ENCODE measurements at places on chromosomes 3 and 15.

- DNase-seq: no peak
Observed at GRCh38 chr15:100932676-100933348, 13.7 kb downstream of the LRRK1 start.

DNA sequence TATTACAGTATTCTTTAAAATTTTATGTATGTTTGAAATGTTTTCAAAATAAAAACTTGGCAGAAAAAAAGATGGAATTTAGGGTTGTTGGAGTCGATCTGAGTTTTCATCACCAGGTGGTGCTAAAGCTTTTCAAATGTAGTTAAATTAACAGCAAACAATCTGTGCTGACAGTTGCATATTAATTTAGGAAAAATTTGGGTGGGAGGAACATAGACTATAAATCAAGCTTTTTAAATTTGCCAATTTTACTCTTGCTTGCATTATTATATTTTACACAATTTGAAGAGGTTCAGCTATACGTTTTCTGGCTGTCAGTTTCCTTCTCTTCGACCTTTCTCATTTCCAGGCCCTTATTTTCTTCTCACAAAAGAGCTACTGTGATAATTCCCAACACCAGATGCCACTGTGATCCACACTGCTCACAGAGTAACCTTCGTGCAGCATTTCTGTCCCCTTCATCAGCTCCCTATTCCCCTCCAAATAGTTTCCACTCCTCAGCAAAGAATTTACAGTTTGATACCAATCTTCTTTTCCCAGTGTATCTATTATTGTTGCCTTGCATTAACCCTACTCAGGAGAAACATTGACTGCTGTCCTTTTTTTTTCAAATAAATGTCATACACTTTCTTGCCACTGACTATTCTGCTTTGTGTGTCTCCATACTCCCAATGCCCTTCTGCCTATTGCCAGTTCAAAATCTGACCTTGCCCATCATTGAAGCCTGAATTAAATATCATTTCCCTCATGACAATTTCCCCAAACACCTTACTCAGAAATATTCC lies 53.4 kb upstream of the EIF5A2 start:
- no peak for DNase-seq

DNA sequence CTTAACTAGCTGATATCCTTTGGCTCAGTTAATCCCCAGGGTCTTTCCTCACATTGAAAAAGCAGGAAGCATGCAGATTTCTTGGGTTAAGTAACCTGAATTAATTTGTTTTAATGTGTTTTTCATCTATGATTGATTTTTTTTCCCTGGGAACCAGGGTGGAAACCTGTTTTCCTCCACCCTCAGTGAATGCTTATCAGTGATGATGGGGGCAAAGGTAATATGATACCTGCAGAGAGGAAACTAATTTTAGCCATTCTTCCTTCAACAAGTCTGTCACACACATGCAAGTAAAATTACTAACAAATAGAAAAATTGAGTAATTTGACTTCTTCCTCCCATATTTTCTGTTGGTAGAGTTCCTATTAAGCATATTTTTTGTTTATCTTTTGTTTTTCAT lies 5.9 kb downstream of the CASR start:
- no peak for DNase-seq

GRCh38 chr3:124144035-124144814 lies 152.3 kb upstream of the ROPN1 start:
- no peak for DNase-seq

DNA sequence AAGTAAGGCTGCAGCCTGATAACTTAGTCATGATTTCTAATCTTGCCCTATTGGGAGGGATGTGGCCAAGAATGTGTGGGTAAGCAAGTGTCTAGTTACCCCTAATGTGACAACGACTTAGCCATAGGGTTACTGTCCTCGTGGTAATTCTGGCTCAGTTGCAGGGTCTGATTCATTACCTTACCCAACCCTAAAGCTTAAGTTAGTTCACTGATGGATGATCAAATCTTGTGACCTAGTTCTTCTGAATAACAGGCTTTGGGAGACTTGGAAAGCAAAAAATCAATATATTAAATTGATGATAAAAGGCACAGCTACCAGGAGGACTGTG lies 1.6 kb upstream of the INTS14 start:
- DNase-seq: no peak

DNA sequence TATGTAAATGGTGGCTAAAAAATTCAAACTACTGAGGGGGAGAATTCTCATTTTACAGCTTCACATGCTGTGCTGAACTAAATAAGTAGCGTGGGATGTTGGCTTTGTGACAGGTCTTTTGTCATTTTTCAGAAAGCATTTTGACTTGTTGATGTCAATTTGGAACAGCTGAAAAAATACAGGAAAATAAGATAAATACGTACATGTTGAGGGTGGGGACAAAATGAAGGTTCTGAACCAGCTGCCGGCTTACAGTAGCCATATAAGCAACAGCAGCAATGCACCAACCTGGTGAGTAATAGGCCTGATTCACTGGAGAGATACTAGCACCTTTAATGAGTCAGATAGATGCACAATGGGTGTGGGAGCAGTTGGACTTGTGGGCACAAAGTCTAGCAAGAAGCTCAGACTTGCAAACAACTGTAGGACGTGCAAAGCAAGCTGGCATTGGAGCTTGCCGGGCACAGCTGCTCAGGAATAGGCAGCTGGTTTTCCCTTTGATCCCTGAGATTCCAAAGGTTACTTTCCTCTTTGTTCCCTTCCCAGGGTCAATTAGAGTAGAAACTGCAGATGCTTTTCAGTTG lies 12.9 kb downstream of the B3GNT5 start:
- DNase-seq: no peak

GRCh38 chr15:100332721-100333120 lies 9.1 kb downstream of the ADAMTS17 start:
- no peak for DNase-seq

- no peak for DNase-seq
Observed at GRCh38 chr3:83928903-83929302, 1029.9 kb upstream of the CADM2 start.

- no peak for DNase-seq
Observed at GRCh38 chr3:71080517-71081083, 502.9 kb downstream of the FOXP1 start.

DNA sequence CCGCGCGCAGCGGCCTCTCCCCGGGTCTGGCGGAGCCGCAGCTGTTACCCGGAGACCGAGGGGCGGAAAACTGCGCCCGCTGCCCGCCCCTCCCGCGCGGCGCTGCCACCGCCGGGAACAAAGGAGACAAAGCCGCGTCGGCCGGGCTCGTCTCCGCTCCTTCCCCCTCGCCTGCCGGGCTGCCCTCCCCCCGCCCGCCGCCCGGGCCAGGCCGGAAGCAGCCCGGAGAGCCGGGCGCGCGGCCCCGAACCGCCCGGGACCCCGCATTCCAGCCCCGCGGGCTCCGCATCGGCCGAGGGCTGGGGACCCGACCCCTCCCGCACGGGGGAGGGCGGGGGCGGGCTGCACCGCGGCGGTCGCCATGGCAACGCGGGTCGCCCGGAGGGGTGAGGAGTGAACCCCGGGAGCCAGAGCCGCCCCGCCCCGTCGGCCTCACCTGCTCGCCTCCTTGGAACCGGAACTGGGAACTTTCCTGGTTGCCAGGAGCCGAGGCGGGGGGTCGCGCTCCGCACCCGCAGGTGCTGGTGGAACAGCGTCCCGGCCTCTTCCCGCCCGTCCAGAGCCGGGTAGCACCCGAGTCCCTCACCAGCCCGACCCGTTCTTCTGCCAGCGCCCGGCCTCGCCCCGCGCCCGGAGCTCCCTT lies 448 bp downstream of the PLXNB1 start:
- peak; percentile 68 for DNase-seq

DNA sequence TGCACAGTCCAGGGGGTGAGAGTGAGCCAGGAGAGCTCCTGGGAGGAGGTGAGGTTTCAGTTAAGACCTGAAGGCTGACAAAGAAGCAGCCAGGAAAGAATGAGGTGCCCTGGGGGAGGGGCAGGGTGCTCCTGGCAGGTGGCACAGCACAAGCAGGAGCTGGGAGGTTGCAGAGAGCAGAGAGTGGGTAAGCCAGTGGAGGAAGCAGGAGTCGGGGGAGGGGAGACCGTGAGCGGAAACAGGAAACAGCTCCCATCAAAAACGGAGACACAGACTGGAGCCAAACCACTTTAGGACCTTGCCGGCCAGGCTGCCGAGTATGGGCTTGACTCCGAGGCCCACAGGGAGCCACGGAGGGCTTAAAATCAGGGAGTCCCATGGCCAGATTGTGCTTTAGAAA lies 12.1 kb upstream of the FBLN2 start:
- DNase-seq: no peak

- no peak for DNase-seq
Observed at GRCh38 chr3:10370429-10370828, 49.5 kb upstream of the SEC13 start.

- no peak for DNase-seq
Observed at GRCh38 chr3:46932455-46933225, 43.9 kb downstream of the CCDC12 start.

DNA sequence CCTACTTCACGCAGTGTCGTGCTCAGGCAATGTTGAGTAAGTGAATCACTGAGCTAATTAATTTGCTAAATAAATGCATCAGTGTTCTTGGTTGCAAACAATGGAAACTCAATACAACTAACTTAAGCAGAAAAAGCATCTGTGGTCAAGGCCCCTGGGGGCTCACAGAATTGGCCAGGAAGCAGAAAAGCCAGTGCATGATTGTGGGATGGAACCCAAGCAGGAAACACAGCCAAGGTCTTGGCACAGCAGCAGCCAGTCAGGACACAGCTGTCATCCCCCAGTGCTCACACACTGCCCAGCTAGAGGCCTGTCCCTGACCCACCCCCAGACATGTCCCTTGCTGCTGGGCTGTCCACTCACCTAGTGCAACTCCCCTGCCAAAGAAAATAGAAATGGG lies 85.9 kb downstream of the AQP9 start:
- no peak for DNase-seq

DNA sequence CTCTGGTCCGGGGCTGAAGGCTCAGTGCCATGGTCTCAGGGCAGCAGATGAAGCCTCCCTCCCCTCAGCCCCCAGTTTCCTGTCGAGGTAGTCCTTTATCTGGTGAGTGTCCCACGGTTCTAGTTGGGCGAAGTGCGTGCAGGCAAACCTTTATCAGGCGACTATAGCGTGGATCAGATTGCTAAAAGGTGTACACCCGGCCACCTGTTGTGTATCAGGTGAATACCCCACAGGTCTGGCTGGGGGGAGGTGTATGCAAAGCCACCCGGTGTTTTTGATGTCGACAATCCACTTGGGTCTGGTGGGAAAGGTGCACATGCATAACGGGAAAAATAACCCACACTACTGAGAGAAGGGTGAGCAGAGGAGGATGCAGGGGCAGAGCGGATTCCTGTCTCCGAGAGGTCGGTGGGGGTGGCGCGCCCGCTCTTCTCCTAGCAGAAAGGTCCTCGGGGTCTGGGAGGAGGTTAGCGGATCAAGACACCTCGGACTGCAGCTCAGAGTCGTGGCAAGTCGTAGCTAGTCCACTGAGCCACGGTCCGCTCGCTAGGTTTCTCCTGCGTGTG lies 507 bp downstream of the SLC12A6 start:
- DNase-seq: no peak

DNA sequence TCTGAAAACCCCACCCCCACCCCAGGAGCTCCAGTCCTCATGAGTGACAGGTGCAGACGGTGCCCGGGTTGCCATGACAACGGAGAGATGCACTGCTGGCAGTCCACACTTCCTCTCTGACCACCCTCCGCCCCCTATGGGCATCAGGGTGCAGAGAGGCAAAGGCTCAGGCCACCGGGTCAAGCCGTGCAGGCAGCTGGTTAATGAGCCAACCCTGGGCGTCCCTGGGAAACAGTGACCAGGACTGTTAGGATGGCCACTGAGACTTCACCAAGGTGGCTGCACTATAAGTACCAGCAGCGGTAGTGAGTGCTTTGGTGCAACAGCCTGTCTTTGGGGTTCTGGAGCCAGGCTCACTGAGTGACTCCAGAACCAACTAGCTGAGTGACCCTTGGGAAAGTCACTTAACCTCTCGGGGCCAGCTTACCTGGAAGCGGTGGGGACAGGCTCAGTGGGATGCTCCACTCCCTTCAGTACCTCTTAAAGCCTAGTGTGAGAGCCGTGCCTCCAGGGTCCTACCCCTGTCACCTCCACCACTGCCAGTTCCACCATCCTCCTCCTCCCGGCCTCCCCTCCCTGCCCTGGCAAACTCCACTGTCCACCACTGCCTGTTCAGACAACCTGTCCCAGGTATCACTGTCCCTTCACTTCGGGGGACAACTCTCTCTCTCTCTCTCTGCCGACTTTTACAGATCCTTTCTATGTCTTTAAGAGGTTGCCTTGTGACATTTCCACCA lies 121.0 kb upstream of the PRR20G start:
- DNase-seq: no peak

- DNase-seq: no peak
Observed at GRCh38 chr3:60913474-60913873, 337.8 kb downstream of the FHIT start.

- no peak for DNase-seq
Observed at GRCh38 chr3:88180398-88180999, 30.7 kb downstream of the C3orf38 start.

DNA sequence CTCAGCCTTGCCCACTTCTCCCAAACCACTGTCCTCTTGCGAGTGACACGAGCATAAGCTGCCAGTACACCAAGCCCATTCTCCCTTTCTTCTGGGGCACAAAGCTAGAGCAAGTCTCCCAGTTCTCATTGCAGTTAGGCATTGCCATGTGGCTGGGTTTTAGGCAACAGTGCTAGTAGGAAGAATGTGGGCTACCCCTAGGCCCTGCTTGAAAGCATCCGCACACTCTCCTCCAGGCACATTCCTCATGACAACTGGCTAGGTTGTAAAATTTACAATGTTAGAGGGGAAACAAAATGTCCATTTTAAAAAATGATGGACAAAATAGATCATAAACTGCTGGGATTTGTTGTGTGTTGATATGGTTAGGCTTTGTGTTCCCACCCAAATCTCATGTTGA lies 19.7 kb downstream of the ITGB5 start:
- no peak for DNase-seq

GRCh38 chr3:196398782-196399181 lies 33.4 kb downstream of the UBXN7 start:
- DNase-seq: no peak

DNA sequence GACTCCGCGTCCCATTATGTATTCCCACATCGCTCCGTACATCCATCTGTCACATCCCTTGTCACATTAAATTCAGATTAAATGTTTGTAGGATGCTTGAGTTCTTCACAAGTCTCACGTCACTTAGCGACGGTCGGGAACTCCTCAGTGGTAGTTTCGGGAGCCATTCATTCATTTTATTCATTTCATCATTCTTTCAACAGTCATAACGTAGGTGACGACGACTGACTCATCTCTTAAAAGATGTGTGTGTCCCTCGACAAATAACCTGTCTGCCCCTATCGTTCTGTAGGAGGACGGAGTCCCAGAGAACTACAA lies 272 bp upstream of the SRPRB start:
- no peak for DNase-seq

GRCh38 chr3:52036829-52037228 lies 19.5 kb downstream of the DUSP7 start:
- no peak for DNase-seq
